Omental fat pad (tissue), 4 donors: ENCODE measurements at places on chromosomes 1 and 21.

DNA sequence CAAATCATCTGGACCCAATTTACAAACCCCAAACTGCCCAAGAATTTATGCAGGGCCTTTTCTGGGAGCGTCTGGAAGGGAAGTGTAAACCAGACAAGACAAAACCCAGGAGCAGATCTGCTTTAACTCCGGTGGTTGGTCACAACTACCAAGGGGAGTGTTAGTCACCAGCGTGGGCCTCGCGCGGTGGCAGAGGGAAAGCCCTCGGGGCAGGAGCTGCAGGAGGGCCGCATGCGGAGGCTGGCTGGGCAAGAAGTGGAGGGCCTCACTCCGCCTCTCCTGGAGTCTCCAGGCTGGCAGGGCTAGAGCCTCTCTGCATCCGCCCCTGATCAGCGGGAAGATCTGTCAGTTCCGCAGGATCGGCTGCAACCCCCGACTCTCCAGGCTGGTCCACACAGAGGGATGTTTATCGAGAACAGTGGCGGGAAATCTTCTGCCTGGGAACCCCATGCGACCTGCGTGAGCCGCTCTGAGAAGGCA, 2.0 kb downstream of the COL24A1 start:
- DNase-seq = no peak

DNA sequence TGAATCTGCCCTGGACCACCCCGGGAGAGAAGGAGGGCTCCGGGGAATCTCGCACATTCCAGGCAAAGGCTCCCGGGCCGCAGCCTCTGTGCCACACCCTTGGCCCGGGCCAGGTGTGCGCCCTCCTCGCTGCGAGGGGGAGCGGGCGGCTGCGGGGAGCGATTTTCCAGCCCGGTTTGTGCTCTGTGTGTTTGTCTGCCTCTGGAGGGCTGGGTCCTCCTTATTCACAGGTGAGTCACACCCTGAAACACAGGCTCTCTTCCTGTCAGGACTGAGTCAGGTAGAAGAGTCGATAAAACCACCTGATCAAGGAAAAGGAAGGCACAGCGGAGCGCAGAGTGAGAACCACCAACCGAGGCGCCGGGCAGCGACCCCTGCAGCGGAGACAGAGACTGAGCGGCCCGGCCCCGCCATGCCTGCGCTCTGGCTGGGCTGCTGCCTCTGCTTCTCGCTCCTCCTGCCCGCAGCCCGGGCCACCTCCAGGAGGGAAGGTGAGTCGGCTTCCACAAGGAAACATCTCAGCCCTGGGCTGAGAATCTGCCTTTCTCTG, at the start of gene LAMC2:
Gene LAMC2, plus strand, starts transcription at position 324 of the 550 bp plus-strand sequence. Its CDS starts 89 bp downstream, at position 413.
- DNase-seq = no peak

- no peak for DNase-seq
These were observed 17.9 kb downstream of the GBP5 start for GRCh38 chr1:89254658-89255287.

DNA sequence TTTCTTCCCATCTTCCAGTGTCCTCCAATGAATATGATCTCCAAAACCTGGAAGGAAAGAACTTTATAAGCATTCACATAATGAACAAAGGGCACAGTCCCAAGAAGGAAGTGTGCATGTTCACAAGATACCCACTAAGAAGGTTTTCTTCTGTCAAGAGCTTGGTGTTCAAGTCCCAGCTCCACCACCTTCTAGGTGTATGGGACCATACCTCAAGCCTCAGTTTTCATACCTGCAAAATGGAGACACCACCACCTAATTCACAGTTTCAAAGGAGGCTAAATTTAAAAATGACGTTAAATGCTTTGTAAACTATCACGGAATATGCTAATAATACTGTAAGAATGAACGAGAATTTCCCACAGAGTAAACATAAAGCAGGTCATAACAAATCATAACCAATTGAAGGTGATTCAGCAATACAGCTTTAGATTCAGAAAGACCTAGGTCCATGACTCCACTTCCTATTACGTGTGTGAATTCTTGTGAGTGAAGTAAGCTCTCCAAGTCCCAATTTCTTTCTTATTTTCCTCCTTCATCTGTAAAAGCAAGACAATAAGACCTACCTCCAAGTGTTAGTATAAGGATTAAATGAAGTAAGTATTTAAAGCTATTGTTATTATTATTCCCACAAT, 8.1 kb upstream of the KTI12 start:
- DNase-seq = no peak

DNA sequence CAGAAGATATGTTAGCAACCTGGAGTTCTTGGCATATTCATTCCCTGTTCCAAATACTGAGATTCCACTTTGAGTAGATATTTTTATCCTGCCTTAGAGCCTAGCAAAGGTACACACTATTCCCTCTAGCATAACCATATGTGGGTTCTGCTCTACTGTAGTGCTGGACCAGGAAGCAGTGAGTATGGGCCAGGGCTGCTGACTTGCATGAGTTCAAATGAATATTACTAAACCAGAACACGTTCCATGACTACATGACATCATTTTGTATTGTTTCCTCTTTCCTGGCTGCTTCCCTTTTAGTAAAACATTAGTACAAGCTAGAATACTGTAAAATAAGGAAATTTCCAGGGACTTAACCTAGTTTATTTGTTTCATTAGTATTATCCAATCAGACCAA, 41.1 kb downstream of the TNFSF18 start:
- no peak for DNase-seq

- DNase-seq = no peak
These were observed 2.1 kb upstream of the YIPF1 start for GRCh38 chr1:53891678-53892077.

DNA sequence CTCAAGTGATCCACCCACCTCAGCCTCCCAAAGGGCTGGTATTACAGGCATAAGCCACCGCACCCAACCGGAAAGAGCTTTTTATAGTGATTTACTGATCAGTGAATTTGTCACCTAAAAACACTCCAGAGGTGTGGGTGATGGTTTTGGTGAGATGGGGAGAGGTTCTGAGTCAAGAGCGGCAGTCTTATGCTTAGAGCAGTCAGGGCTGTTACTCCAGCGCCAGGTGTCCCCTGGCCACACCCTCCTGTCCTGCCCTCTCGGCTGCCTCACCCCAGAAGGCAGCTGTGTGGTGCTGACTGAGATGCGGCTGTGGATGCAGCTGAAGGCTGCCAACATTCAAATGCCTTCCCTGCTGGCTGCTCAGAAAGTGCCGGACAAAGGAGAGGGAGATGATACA, 94.5 kb upstream of the LPGAT1 start:
- DNase-seq = no peak

GRCh38 chr1:84721152-84721551, 30.9 kb upstream of the SSX2IP start:
- no peak for DNase-seq

DNA sequence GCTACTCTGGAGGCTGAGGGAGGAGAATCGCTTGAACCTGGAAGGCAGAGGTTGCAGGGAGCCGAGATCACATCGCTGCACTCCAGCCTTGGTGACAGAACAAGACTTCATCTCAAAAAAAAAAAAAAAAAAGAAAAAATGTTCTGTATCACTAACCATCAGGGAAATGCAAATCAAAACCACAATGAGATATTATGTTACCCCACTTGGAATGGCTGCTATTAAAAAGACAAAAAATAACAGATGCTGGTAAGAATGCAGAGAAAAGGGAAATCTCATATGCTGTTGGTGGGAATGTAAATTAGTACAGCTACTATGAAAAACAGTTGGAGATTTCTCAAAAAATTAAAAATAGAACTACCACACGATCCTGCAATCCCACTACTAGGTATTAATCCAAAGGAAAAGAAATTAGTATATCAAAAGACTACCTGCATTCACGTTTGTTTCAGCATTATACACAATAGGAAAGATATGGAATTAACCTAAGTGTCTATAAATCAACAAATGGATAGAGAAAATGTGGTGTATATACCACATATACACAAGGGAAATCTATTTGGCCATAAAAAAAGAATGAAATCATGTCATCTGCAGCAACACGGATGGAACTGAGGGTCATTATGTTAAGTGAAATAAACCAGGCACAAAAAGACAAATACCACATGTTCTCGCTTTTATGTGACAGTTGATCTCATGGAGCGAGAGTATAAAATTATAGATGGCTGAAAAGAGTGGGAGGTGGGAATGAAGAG, 62.6 kb downstream of the ABL2 start:
- no peak for DNase-seq

DNA sequence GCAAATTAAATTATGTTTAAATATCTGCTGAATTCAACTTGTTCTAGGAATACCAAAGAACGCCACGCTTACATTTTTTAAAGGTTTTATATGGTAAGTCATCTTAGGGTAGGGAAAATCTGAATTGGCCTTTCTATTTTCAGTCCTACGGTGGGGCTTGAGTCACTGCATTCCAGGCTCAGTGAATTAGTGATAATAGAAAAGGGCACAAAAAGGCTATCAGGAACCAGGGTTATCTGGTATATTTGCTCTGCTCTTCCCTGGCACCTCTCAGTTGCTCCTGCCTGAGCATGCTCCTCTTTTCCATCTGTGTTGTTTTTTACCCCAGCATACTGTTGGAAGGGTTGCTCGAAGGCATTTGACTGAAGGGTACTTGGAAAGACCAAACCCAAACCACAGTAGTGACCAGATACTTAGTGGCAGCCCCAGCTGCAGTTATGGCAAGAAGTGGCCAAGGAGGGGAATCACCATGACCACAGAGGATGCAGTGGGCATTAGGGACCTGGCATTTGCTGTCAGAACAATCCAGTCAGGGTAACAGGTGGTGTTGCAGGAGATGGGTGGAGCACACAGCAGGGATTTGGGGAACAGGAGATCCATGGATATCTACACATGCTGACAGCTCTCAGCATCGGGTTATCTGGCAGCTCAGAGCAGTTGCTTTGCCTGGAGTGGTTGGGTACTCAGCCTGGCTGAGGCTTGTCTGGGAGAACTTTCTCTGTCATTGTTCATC, 2.3 kb downstream of the OVAAL start:
- no peak for DNase-seq

GRCh38 chr1:217889401-217889800, 258.3 kb downstream of the SPATA17 start:
- DNase-seq = no peak

DNA sequence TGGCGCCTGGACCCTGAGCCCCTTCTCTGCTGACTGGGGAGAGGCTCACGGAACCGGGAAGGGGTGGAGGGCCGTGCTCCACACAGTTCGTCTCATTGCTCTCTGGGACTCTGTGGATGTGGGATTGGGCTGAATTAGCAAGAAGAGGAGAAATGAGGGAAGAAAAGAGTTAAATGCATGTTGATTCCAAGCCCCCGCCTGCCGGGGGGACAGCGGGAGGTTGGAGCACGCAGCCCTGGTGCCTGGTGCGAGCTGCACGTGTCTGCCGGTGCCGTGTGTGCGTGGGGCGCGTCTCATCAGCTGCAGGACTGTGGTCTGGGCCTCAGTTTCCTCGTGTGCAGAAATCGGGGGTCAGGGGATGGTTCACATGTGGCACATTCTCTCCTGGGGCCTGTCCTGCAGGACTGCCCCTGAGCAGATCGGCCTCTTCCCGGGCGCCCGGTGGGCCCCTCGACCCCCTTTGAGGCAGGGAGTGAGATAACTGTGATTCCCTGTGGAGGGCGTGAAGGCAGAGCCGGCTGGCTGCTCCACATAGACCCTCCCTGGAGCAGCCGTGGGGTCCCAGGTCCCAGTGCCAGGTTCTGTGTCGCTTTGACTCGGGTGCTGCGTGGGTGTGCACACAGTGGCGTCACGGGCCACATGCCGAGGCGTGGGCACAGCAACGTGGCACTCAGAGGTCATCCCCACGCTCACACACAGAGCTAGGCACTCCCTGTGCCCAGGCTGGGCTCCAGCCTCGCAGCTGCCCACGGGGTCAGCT, 11.4 kb downstream of the SAMD11 start:
- no peak for DNase-seq

DNA sequence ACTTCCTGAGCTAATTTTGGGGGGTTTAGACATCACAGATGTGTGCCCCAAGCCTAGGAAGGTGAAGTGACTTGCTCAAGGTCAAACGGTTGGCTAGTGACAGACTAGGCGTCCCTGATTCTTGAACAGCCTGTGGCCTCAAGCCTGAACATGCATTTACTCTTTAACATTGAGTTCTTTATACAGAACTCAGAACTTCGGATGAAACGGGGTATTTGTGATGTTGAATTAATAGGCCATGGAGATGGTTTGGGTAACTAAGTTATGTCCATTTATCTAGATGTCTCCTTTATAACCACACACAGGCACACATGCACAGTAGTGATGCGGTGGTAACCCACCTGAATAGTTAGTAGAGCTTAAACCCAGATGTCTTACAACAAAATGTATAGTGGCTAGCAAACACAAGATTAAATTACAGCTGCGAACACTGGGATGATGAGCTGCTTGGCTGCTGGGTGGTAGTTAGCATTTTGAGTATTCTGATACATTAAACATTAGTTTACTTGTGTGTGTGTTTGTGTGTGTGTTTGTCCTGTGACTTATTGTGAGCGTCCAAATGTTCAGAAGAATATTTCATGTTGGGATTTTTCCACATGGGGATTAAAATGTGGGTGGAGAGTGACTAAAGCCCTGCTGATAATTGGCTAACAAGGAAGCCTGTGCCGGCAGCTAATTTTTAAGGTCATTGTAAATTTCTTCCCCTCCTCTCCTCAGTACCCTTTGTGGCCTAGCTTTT, 2.3 kb downstream of the ATP1A1 start:
- no peak for DNase-seq

DNA sequence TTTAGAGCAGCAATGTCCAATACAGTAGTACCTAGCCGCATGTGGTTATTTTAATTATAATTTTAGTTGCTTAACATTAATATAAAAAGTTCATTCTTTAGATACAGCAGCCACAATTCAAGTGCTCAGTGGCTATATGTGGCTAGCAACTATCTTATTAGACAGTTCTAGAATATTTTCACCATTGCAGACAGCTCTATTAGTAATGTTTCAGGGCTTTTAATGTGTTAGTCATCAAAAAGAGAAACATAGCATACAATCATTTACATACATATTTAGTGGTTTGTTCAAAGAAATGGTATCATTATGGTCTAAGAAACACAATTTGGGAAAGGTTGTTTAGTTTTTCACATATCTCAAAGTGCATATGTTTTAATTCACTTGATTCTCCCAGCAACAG, 66.6 kb upstream of the DYNLT5 start:
- no peak for DNase-seq

- DNase-seq = no peak
These were observed 200.0 kb downstream of the SLC45A1 start for GRCh38 chr1:8517661-8518489.

GRCh38 chr1:4156241-4156973, 256.3 kb upstream of the C1orf174 start:
- DNase-seq = no peak

DNA sequence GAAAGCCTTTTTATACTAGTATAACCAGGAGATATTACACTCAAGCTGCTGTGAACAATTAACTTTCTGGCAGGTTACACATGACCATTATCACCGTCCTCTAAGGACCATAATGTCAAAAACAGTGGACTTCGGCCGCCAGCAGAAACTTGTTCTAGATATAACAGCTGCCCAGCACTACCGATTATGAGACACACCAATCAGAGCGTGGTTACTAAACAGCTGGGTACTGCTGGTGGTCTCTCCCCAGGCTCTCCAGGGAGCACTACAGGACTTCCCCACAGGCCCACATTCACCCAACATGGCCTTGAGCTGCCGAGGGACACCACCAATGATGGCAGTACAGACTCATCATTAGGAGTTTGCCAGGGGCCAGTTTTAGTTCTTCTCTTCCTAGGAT, 57.9 kb upstream of the CTBS start:
- DNase-seq = no peak
